Myocyte (in vitro differentiated cells): ENCODE measurements at places on chromosomes 12 and 14. TPM values are rescaled to one million over a fixed set of nuclear protein-coding genes. Genes with fewer than 3 reads are reported as not detected.

DNA sequence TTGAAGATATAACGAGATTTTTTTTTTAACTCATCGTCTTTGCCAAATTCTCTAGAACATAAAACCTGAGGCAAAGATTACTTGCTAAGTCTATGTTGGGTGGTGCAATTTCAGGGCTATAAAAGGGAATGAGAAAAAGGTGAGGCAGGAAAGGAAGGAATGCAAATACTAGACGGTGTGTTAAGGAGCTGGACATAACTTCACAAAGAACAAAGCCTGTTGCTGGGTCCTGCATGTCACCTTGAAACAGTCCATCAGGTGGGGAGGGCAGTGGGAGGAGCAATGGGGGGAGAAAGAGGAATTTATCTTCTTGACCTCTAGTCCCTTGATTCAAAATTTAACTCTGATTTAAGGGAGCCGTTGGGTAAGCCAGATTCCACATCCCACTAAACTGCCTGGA is 16.1 kb upstream of the DUSP6 start:
- DNase-seq: no peak

GRCh38 chr12:81005606-81006005 is 67.9 kb upstream of the LIN7A start:
- DNase-seq: peak; percentile 1

DNA sequence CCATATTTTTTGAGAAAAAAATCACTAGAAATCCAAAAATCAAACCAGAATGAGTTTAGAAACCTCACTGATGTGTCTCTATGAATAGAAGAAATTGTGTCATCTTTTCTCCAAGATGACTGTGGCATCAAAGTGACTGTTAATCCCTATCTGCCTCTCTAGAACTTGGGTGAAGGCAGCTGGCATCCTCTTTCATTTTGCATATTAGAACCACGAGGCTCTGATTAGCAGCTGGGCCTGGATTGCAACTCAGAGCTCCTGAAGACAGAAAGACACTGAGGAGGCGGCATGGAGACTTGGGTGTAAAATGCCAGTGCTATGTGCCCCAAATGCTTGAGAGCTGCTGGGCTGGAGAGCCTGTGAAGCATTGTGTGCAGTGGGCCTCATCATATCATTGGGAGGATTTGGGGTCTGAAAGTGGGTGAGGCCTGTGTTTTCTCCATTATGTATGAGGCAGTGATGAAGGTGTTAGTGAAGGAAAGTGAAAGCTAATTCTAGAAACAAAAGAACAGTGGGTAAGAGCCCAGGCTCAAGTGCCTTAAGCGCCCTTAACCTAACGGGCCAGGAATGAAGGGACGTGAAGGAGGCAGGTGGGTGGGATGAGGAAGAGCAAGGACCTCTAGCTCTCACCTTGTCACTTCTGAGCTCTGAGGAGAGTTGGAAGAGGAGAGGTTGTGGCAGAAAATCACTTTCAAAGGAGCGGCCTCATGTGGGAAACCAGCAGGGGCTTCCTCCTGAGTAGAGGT is 26.2 kb downstream of the NKX2-8 start:
- DNase-seq: peak; percentile 4

DNA sequence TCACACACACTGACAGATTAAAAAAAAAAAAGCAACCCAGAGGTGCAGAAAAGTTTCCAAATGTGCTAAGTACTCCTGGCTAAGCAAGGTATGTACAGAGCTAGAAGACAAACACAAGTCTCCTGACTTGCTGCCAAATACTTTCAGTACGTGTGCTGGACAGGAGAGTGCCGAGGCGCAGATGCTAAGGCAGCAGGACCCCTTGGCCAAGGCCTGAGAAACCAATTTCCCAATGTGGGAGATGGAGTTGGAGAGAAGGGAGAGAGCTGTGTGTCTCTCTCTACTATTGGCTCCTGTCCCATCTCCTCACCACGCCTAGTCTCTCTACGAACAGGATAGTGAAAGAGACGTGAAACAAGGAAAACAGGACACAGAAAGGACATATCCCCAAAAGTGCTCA is 5.3 kb downstream of the SPRYD3 start:
- no peak for DNase-seq

GRCh38 chr12:47742253-47742825 is 16.3 kb downstream of the RAPGEF3 start:
- no peak for DNase-seq

- no peak for DNase-seq
These were observed 24.1 kb upstream of the NRDE2 start for GRCh38 chr14:90355540-90356518.

The VRTN gene
- total RNA-seq: not detected in 2 replicates

The SDR39U1 gene
- total RNA-seq: 24.2 and 27.5 TPM in 2 replicates

The A2M gene
- 0.99 and 18.9 TPM in 2 replicates for total RNA-seq

The RIMKLB gene
- total RNA-seq: 38.3 and 39.1 TPM in 2 replicates

The MANSC4 gene
- not detected in 2 replicates for total RNA-seq
